ENCODE measurements at places on chromosomes 7 and 10. TPM values are rescaled to one million over a fixed set of nuclear protein-coding genes. Genes with fewer than 3 reads are reported as not detected.

DNA sequence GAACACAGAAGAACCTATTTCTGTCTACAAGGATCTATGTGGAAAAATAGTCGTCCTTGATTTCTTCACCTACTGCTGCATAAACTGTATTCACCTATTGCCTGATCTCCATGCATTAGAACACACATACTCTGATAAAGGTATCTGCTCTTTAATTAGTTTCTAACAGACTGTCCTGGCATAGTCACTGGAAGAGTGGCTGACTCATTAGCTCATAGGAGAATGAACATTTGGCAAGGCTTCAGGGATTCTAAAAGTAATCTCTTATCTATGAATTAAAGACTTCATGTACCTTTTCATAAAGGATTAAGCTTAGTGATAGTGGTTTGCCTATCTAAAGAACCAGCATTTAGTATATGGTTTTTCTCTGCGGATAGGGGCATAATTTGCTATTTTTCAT is 4.1 kb downstream of the NHLRC2 start:
- DNase-seq: peak; percentile 18

DNA sequence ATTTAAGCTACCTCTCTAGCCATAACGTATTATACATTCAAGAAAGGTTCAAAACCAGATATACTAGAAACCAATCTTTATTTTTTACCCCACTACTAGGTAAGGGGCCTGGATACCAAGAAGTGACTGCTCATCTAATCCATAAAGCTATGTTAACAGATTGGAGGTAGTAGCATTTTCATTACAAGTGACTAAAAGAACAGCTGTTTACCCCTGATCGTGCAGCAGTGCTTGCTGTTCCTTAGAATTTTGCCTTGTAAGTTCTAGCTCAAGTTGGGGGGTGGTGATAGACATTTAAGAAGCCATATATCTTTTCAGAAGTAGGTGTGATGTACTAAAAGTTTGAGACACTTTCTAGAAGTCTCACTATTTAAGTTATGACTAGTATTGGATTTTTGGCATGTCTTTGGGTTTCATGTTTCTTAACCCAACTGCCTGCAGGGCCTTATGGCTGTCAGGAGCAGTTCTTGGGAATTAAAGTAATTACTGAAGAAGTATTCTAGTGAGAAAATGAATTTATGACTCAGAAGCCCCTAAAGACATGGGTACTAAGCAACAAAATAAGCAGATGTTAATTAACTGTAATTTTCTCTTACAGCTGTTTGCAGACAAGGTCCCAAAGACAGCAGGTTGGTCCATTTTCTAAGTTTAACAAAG is 2.3 kb downstream of the PPIA start:
- no peak for DNase-seq

DNA sequence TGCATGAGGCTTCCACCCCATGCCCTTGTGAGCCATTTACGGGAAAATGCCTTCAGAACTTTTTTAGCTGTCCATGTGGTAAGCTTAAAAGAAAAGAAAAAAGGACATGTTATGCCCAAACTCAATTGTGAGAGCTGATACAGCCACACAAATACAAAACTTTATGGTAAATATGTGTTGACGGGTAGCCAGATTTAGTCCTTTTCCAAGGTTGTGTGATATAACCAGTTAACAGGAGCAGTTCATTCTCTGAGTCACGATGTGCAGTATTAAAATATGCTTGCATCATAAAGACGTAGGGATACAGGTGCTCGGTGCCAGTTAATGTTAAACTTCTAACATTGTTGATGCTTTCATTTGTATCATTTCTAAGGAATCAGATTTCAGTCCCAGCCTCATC is 350.4 kb downstream of the DNAJB6 start:
- DNase-seq: no peak

DNA sequence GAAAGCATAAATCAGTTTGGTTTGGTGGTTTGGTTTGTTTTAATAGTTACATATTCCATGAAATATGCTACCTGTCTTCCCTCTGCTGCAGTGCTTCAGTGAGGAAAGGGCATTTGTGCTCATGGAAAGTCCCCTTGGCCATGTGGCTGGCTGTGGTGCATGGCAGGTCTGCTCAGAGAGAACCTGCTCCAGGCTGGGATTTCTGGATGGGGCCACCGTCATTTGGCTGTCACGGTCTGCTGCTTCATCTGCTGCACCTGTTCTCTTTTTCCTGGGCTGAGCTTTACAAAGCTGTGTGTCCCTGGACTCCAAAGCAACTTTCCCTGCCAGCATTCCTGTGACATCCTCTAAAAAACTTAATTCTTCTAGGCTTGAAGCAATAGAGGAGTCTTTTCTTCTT is 8.9 kb downstream of the CDK14 start:
- DNase-seq: no peak

Gene CXCL12
- 69.9 TPM for total RNA-seq

DNA sequence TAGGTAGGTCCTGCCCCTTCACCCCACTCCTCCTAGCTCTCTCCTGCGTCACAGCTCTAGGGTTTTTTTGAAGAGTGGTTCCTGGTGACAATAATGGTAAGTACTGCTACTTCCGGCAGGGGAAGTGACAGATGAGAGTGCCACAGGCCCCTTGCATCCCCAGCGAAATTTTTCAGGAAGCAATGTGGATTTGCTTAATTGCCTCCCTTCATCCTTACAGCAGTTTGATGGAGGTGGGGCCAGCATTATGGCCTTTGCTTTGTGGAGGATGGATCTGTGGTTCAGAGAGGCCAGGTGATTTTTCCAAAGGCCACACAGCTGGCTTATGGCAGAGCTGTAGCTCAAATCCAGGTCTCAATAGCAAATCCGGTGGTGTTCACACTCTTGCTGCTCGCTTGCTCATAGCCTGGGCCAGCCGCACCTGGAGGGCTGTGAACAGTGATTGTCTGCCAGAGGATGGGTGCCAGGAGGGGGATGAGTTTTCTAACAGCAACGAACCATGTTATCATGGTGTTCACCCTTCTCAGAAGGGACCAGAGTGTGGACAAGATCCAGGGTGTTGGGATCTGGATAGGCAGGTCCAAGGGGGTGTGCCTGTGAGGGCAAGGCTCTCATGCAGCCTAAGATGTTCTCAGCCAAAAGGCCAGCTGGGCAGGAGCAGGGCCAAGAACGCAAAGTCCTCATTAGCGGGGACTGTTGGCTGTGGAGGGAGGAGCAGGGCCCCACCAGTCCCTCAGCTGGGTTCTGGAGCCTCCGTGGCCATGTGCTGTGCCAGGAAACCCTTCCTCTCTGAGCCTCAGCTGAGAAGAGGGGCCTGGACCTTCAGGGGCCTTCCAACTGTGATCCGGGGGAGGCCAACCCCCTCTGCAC is 89.0 kb downstream of the EMX2 start:
- DNase-seq: no peak

Gene SLC13A4
- not detected for total RNA-seq

- DNase-seq: peak; percentile 34
Measured at GRCh38 chr10:103168438-103168837, 24.6 kb downstream of the NT5C2 start.

- no peak for DNase-seq
Measured at GRCh38 chr10:71661060-71661622, 58.4 kb downstream of the C10orf105 start.

Gene TNPO3
- total RNA-seq: 55.4 TPM

DNA sequence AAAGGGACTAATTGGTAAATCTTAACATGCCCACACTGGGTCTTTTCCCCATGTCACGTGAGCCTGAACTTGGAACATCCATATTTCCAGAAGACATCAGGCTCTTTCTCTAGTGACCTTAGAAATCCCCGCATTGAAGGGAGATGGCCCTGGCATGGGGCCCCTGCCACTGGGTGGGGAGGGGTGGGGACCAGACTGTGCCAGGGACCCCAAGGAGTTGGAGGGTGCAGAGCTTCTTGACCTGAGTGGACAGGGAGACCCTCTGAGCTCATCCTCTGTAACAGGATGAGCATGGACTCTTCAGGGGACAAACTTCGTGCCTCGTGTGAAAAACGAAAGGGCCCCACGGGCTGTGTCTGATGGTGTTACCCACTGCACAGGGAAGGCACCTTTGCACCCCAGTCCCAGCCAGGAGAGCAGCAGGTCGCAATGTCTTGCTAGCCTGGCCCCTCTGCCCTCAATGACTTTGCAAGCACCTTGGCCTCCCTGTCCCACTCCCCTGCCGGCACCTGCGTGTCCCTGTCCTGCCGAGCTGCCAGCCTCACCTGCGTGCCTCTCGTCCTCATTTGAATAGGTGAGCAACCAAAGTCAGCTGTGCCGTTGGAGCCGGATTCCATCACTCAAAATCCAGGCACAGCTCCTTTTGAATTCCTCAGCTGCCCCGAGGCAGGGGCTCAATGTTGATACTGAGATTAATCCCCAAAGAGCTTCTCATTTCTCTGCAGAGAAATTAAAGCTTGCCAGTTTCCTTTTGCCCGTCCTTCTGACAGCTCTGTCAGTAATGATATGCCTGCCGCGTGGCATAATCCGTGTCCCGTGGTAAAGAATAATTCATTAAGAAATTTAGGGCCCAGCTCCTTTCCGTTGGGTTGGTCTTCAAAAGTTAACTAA is 234.9 kb downstream of the EBF3 start:
- DNase-seq: no peak

DNA sequence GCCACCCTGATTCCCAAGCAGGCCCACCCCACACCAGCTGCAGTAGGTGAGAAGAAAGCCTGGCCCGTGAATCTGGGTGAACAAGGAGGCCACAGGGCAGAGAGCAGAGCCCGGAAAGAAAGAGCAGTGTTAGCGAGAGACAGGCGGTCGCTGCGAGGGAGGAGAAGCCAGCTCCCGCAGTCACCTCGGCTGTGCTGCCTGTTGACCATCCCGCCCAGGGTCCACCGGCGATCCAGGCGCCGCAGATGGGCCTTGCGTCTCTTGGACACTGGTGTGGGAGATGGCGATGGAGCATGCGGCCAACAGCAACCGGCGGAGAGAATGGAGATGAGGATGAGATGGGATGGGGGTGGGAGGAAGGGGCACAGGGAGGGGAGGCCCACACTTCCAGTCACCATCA is 128.8 kb downstream of the NEURL1 start:
- no peak for DNase-seq

Gene ACSM6
- total RNA-seq: not detected

DNA sequence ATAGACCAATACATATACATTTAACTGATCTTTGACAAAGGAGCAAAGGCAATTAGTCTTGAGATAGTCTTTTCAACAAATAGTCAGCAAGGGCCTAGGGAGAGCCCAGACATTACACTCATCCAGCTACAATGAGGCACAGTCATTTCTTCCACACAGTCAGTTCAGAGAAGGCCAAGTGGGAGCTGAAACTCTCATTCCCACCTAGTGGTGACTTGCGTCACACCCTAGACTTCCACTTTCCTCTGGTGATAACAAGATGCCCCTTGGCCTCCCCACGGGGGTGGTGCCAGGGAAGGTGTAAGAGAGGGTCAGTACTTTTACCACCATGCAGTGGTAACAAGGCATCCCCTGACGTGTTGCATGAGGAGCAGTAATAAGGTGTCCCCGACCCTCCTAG is 8.0 kb downstream of the FRMPD2 start:
- DNase-seq: no peak

DNA sequence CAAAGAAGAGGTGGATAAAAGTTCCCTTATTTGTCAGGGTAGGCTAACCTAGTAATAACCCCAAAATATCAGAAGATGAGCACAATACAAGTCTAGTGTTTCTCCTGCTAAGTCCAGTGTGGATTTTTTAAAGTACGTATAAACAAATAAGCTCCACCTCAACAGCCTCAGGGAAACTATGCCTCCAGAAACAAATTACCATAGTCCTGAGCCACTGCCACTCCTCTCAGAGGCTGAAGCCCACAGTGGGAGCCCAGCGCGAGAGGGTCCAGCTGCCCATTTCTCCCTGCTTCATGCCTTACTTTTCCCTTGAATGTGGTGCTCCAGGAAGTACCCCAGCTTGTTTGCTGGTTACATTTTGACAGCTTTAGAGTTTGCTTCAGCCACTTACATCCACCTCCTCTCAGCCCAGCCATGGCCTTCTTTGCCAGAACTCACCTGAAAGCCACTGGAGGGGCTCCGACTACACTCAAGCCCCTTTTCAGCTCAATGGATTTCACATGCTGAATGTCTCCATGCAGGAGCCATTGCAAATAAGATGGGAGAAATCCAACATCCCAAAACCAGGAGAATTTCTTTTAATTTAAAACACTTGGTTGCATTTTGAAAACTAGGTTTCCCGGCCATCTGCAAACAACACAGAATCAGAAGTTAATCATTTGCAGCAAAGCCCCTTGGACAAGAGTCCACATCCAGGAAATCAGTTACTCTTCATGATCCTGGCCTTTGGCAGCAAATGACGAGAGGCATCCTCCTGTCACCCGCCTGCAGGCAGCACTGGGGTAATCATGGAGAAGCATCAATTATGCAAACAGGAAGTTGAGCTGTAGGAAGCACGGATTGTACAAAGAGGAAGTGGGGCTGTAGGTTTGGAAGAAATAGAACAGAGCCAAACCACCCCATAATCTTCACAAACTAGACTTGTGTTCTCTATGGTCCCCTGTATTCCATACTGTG is 138.1 kb downstream of the HERPUD2 start:
- DNase-seq: no peak

Gene CREB3L2
- total RNA-seq: 33.2 TPM

Gene PRKAR2B
- 7.1 TPM for total RNA-seq

GRCh38 chr7:79414910-79415309 is 38.6 kb downstream of the MAGI2 start:
- no peak for DNase-seq
